Stromal cell of bone marrow (primary cell): ENCODE measurements at places on chromosomes 13 and 19.

DNA sequence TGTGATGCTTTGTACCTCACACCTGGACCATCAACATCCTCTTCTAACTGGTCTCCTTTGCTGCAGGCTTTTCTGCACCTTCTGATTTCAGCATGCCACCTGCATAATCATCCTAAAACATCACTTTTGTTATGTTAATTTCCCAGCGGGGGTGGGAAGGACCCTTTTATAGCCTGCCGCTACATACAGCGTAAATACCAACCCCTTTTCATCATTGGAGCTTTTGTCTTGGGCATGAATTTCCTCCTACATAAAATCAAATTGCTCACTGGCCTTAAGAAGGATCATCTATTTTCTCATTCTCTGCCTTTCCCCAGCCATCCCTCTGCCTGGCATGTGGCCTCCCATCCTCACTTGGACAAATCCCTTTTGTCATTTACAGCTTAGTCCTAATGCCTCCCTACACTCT lies 124.7 kb downstream of the RBM26 start:
- no peak for DNase-seq

GRCh38 chr13:22128441-22129408 lies 457.9 kb downstream of the FGF9 start:
- DNase-seq, result no peak

DNA sequence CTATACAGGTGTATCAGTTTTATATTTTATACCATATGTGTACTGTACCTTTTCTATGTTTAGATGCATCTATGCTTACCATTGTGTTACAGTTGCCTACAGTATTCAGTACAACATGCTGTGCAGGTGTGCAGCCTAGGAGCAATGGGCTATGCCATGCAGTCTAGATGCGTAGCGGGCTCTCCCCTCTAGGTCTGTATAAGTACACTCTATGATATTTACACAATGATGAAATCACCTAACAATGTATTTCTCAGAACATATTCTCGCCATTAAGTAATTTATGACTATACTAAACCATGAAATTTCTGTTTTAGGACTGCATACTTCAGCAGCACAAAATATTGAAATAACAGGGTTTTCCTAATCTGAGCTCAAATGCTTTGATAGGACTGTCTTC lies 179.6 kb downstream of the RFC3 start:
- DNase-seq, result no peak

GRCh38 chr19:919199-920050 lies 2.3 kb downstream of the KISS1R start:
- no peak for DNase-seq

- no peak for DNase-seq
These were observed 14.5 kb upstream of the CRTC1 start for GRCh38 chr19:18668744-18669523.

GRCh38 chr13:31090961-31091624 lies 70.6 kb downstream of the HSPH1 start:
- no peak for DNase-seq

- no peak for DNase-seq
These were observed 11.2 kb downstream of the HAS1 start for GRCh38 chr19:51712461-51713081.

DNA sequence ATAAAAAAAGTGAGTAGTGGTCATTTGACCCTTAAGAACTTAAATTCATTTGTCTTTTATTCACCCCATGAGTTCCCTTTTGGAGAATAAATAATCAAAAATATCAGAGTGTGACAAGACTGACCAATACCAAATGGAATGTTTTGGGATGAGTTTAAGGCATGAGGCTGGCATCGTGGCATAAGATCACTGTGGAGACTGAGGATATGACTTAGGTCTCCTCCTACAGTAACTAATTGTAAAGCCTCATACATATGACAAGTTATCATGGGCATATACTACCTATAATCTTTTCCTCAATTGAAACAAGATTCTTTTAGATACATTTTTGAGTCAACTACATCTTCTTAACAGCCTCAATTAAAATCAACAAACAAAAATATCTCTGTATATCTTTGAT lies 782.0 kb downstream of the SLITRK1 start:
- DNase-seq, result no peak

GRCh38 chr19:42196011-42197001 lies 21.2 kb downstream of the DEDD2 start:
- no peak for DNase-seq

DNA sequence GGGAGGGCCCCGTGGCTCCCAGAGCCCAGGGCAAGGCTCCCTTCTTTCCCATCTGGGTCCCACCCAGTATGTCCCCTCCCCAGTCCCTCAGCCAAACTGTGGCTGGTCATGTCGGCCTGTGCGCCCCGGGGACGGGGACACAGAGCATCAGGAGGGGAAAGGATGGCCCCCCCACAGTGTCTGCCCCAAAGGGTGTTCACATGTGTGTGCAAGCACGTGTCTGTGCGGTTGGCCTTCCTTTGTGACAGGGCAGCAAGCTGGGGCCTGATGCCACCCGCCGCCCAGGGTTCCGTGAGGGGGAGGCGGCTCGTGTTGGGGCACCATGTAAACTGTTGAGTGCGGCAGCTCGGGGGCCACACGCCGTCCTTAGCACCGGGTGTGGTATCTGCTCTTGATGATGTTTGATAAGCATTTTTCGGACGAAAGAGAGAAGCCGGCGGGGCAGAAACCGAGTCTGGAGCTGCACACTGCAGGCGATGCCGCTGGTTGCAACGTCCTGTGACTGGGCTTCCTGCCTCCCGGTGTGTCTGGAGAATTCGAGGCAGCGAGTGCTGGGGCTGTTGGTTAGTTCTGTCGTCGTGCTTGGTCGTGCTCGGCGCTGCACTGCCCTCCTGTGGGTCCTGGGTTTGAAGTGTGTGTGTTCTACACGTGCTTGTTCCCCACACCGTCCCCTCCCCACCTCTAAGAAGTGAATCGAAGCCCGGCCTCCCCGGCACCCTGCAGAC lies 18.4 kb downstream of the GNA11 start:
- no peak for DNase-seq

DNA sequence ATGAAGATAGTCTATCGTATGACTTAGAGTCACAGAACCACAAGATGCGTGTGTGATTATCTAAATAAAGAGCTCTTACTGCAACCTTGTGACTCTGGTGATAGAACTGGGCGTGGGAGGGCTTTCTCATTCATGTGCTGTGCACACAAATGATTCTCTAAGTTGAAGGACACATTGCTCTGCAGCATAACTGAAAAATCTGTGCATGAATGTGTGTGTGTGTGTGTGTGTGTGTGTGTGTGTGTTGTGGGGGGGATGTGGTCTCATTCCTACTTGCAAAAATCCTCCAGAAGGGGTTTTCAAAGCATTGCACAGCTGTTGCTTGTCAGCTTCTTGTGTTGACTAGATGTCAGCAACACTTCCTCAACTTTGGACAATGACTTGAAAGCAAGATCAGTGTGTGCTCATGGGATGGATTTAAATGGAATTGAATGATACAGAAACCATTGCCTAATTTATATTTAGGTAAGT lies 22.4 kb downstream of the LRCH1 start:
- DNase-seq, result no peak

GRCh38 chr13:24192811-24193162 lies 32.3 kb downstream of the SPATA13 start:
- DNase-seq, result no peak

DNA sequence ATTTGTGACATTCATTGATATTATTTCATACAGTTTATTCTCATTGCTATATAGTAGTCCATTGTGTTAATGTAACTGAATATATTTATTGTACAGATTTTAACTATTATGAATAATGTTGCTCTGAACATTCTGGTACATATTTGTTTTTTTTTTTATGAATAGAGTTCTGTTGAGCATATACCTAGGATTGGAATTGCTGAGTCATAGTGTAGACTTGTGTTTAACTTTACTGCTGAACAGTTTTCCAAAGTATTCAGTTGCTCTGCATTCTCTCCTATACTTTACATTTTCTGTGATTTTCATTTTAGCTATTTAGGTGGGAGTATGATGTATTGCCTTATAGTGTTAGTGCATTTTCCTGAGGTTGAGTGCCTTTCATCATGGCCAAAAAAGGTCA lies 97.5 kb downstream of the MAB21L1 start:
- DNase-seq, result no peak

GRCh38 chr13:107104631-107105030 lies 536.7 kb upstream of the ARGLU1 start:
- DNase-seq, result no peak

DNA sequence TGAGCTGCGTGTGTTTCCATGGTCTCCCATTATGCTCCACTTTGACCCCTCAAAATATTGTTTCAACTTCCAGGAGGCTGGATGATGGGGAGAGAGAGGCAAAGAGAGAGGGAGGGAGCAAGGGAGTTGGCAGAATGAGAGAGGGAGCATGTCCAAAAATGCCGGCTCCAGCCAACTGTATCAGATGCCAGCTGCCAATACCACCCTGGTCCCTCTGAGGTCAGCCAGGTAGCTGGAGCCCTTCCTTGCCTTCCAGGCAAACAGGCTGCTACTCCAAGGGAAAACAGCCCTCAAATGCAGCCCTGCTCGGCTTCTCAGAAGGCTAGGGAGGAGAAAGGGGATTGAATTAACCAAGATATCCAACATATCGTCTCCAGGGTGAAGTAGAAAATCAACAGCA lies 440.0 kb downstream of the TSHZ3 start:
- DNase-seq, result no peak

GRCh38 chr13:48726711-48727110 lies 73.0 kb downstream of the CYSLTR2 start:
- DNase-seq, result no peak

- DNase-seq, result no peak
These were observed 2.9 kb downstream of the HIF3A start for GRCh38 chr19:46299695-46300094.

- no peak for DNase-seq
These were observed 10.9 kb downstream of the GNA15 start for GRCh38 chr19:3146677-3147100.

DNA sequence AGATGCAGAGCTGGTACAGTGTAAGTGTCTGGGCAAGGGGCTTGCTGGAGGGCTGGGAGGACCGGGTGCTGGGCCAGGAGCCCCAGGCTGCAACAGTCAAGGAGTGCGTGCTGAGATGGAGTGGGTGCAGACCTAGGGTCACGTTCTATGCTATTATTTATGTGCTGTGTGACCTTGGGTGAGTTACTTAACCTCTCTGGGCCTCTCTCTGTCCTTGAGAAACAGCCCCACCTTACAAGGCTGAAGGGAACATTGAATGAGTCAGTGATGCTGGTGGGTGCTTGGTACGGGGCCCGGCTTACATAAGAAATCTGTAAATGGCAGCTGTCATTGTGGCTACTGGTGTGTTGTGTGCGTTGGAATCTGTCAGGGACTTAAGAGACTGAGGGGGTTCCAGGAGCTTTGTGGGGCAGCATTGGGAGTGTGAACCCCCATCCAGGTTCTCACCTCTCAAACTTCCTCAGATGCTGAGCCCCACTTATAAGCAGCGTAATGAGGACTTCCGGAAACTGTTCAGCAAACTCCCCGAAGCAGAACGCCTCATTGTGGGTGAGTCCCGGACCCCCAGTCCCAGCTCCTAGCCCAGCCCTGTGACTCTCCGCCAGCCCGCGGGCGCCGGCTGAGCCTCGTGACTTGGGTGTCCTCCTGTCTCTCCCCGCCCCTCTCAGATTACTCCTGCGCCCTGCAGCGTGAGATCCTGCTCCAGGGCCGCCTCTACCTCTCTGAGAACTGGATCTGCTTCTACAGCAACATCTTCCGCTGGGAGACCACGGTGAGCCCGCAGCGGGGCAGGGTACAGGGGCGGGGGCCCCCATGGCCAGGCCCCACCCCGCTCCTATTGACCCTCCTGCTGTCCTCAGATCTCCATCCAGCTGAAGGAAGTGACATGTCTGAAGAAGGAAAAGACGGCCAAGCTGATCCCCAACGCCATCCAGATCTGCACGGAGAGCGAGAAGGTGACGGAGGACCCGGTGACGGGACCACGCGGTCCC lies 9.6 kb downstream of the GRAMD1A start:
- DNase-seq, result no peak

- DNase-seq, result peak; percentile 14
These were observed 326.3 kb downstream of the DCLK1 start for GRCh38 chr13:35804901-35805300.

DNA sequence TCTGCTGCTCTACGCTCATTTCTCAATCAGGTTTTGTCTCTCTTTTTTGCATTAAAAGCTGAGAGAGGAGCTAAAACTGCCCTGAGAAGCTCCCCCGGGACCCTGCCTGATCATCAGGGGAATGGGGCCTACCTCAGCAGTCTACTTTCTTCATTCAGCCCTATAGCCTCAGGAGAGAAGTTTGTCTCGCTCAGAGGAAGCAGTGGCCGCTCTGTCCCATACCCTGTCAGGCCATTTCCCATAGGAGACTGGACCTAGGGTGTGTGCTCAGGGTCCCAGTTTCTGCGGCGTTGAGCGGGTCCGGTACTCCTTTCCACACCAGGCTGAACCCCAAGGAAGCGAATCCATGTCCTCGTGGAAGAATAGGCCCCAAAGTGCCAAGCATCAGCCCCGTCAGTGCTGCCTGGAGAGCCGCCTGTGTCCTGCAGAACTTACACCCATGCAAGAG lies 21.7 kb downstream of the UBE2L5 start:
- DNase-seq, result no peak

DNA sequence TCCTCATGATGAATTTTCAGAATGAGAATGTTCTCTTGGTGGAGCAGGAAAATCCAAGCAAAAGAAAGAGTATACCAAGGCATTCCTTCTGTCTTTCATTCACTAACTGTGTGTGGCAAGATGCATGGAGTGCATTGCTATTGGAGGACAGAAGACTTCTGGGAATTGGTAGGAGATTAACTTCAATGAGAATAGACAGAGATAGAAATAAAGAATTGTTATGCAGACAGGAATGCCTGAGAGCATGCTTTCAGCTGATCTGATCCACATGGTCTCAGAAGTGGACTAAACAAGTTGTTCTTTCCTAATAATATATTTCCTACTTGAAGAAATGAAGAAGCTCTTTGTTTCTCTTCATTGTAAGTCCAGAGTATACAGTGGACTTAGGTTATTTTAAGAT lies 303.6 kb downstream of the MYO16 start:
- no peak for DNase-seq

DNA sequence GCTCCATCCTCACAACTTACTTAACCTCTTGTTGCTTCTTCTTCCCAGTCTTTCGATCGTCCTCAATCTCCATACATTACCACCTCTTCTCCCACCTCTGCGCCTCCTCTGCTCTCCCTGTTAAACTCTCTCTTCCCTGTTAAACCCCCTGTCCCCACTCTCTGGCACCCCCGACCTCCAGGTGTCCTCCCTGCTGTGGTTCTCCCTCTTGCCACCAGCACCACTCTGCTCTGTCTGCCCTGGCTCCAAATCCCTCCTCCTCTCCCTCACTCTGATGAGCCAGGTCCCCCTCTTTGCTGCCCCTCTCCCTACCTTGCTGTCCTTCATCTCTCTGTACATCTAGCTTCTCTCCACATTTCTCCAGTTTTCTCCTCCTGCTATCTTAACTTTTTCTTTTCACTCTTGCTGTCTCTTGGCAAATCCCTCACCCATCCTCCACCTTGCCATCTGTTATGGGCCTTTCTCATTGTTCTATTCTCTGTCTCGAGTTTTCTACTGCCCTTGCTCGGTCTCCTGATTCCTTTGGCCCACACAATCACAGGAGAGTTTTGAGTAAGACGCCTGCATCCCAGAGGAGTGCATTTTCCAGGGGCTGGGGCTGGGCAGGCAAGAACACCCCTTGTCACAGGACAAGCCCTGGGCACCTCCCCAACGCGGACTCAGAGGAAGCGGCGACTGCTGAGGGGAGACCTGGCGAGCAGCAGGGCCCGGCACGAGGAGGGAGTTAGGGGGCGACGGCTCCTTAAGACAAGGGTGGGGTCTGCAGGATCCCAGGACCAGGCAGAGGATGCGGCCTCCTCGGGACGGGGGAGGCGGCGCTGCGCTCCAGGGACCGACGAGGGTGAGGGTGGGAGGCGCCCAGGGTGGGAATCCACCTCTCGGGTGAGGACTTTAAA lies 21.4 kb upstream of the ERVV-1 start:
- no peak for DNase-seq
